ENCODE measurements at places on chromosomes 5 and 9. TPM values are rescaled to one million over a fixed set of nuclear protein-coding genes. Genes with fewer than 3 reads are reported as not detected.

CARTPT gene
- polyA plus RNA-seq: 8.5 TPM

DNA sequence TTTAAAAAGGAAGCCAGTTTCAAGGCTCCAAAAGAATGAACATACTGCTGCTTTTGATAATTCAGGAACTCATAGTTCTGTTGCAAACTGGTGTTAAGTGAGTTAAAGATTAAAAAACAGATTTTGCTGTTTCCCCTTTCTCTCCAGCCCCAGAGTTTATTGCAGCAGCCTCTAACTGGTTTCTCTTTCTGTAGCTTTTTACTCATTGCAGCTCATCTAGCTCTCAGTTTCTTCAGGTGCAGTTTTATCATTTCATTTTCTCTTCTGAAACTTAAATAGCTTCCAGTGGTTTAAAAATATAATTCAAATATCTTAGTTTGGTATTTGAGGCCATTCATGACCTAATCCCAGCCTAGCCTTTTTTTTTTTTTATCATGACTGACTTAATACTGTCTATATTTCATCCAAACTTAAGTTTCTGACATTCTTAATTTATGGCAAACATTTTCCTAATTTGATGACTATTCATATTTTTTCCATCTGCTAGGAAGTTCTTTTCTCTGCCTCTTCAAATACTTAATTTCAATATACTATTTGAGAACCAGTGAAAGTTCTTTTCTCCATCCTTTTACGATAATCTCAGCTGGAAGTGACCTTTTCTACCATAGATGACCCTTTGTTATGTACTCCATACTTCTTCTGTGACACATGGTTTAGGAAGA, 252.7 kb upstream of the GRIA1 start:
- no peak for DNase-seq

DNA sequence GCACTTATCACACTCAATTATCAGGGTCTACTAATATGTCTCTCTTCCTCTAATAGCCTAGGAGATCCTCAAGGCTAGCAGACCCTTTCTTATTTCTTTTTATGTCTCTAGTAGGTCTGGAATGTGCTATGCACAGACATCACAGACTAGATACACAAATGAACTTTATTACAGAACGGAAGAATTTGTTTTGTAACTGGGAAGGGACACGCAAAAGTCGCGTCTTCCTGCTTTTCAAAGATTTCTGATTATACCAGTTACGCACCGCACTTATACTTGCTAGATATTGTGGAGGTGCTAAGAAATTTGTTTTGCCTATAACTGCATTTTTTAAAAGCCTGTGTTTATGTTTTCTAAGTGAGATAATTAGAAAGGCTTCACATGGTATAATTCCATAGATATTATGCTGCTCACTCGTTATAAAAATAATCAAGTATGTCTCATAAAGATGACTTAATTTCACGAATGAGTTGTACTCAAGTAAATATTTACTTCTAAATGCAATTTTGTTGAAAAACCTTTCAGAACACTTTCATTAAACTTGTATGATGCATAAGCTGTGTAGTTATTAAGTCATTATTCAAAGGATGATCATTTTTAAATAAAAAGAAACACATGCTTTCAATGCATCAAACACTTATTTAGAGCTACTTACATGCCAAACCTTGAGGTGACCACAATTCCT, 662.6 kb downstream of the ACTL7B start:
- DNase-seq: no peak

DNA sequence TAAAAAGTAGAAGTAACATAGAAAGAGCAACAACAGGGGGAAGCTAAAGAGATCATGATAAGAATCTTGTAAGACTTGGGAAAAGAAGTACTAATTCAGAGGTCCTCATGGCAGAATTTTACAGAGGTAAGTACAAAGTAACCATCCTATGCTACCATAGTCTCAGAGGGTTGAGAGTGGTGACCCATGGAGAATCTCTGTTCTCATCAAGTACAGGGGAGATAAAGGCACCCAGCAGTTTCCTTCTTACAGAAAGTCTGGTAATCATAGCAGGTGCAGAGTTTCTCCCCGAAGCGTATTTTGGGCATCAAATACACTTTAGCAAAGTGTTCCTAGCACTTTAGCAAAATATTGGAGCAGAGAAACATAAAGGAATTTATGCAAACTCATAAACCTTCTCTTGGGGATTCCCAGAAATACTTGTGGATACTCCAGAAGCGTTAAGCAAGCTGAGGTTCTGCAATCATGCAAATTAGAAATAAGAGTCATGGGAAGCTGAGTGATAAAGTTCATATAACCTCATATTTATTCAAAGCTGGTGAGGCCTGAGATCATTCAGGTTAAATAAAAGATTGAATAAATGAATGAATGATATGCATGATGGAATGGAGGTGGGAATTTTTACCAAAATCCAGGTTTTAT, 101.0 kb upstream of the SMC2 start:
- DNase-seq: no peak

DNA sequence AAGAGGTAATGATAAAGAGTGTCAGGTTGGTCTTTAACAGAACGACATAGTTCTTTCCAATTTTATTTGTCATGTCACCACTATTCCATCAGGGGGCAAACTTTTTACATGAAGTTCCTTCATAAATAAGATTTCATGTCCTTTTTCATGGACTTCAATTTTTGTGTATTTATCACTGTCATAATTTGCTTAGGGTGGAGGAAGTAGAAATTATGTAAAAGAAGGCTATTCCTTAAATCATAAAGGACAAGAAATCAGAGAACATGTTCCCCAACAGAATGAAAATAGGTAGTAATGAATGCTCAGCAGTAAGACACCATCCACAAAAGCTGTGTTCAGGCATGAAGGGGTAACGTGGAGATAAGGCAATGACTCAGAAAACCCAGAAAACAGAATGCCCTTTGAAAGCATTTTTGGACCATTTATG, 72.7 kb downstream of the ZFAND5 start:
- peak; percentile 58 for DNase-seq

DNA sequence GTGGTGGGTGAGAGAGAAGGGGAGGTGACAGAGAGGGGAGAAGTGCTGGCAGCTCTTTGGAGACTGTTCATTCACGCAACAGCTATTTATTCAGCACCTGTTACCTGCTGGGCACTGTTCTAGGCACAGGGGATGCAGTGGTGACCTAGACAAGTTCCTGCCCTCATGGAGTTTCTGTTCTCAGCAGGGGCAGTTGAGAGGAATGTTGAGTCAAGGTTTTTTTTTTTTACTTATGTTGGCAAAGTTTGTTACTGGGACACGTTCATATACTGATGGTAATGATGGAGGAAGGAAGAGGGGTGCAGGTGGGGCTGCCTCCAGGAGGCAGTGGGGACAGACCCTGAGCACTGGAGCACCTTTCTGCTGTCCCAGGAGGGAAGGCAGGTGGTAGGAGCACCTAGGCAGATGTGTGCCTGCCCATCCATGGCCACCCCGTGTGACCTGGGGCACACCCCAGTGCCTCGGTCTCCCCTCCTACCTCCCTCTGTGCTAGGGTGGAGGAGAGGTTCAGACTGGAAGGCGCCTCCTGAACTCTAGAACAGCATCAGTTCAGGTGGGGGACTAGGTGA, 49.4 kb upstream of the SLC25A51 start:
- no peak for DNase-seq

DNA sequence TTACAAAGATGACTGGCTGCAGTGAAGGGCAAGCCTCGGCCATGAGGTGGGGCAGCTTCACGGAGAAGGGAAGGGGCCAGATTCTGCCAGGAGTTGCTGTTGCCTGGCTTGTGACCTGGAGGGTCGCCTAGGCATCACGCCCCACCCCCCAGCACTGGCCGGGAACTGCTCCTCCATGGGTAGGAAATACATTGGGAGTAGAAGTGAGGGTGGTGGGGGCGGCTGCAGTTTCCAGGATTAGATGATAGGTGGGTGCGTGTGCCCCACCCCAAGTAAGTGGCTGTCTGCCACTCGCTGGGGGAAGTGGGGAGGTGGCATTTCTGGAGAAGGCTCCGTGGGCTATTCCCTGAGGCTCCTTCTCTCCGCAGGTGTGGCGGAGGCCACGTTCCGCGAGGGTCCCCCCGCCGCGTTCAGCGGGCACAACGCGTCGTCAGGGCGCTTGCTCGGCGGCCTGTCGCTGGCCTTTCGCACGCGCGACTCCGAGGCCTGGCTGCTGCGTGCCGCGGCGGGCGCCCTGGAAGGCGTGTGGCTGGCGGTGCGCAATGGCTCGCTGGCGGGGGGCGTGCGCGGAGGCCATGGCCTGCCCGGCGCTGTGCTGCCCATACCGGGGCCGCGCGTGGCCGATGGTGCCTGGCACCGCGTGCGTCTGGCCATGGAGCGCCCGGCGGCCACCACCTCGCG, 16.9 kb downstream of the CRB2 start:
- no peak for DNase-seq
